Skeletal muscle cell (primary cell): ENCODE measurements at places on chromosomes 1 and 21.
A peak's percentile ranks its signal among the peaks of the same experiment; 100 is the strongest.

- no peak for DNase-seq
Observed at GRCh38 chr1:89608984-89609725, 23.8 kb upstream of the LRRC8C start.

- no peak for DNase-seq
Observed at GRCh38 chr1:86757272-86757984, 53.1 kb downstream of the SH3GLB1 start.

GRCh38 chr1:53644909-53645689 lies 93.9 kb downstream of the GLIS1 start:
- no peak for DNase-seq

- no peak for DNase-seq
Observed at GRCh38 chr1:235101558-235102258, 26.9 kb downstream of the TOMM20 start.

- no peak for DNase-seq
Observed at GRCh38 chr21:32483293-32483595, 70.7 kb downstream of the EVA1C start.

DNA sequence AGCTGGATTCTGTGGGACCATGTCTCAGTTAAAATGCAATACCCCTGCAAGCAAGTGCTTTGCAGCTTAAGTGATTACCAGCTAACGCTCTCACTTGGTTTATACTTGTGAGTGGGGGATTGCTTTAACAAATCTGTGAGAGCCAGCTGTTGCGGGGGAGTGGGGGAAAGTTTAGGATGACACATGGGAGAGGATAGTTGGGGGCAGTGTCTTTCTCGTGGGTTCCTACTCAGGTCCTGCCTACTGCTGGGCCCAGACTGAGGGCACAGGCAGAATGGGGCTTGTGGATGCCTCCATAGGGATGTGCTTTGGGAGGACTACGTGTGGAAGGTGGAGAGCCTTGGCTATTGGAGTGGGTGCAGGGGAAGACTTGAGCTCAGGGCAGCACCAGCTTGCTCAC lies 60.1 kb downstream of the ELK4 start:
- no peak for DNase-seq

GRCh38 chr1:152907686-152908601 lies at the start of gene IVL:
IVL (plus strand) TSS chr1:152908546; CDS start chr1:152909798, 1,252 bp downstream.
- DNase-seq, result peak; percentile 7

DNA sequence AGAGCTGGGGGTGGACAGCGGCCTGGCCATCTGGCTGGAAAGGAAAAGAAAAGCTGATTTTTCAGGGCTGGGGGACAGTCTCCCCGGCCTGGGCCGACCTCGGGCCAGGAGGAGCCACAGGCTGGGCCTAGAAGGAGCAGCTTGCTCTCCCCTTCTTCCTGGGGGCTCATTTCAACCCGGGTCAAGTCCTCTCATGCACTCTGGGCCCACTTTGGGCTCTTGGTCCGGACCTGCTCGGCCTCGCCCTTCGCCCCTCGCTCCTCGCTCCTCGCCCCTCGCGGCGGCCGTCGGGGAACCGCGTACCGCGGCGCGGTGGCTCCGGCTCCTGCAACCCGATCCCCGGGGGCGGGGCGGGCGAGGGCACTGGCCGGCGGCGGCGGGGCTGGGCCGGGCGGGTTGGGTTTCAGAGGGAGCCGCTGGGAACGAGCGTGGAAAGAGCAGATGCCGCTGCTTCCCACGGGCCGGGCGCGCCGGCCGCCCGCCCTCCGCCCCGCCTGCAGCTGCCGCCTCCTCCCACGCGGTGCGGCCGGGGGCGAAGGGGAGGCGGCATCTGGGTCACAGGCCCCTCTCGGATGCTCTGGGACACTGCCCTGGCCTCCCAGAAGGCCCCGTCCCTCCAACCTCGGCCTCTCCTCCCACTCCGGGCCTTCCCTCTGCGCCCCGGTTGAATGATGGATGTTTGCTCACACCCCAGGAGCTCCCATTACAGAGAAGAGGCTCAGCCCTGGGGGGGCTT lies 6.6 kb downstream of the HEYL start:
- DNase-seq, result no peak

- no peak for DNase-seq
Observed at GRCh38 chr1:68202239-68202832, 30.0 kb downstream of the WLS start.

- DNase-seq, result no peak
Observed at GRCh38 chr1:38444770-38445442, 398.3 kb upstream of the POU3F1 start.

- DNase-seq, result no peak
Observed at GRCh38 chr1:82258887-82259286, 458.2 kb downstream of the ADGRL2 start.

DNA sequence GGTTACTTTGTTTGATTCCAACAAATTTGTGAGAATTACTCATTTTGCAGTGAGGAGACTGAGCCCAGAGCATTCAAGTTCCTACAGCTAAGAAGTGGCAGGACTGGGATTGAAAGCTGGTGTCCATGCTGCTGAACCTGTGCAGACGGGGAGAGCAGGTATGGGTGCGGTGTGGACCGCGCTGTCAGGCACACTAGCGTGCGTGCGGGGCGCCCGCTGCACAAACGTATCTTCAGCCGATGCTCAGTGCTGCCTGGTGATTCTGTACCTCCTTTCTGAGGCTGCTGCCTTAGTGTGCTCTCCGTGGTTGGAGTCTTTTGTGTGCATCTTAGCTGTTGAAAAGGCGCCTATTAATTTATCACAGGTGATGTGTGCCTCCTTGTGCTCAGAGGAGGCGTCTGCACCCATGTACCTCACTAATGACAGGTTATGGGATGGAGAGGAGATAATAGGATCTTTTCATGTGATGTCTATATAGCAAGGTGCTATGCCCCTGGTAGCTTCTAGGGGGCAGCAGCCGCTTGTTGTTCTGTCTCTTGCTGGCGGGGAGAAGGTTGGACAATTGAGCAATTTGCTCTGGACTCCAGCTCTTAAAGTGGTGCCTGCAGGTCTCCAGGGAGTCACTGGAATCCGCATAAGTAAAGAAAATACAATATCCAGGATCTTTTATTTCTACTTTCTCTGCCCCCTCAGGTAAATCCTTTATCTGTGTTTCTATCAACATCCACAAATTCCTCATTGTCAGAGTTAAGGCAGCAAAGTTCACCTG lies 32.5 kb downstream of the PEX14 start:
- DNase-seq, result peak; percentile 70

GRCh38 chr1:228006034-228006785 lies 588 bp upstream of the WNT3A start:
- DNase-seq, result no peak

DNA sequence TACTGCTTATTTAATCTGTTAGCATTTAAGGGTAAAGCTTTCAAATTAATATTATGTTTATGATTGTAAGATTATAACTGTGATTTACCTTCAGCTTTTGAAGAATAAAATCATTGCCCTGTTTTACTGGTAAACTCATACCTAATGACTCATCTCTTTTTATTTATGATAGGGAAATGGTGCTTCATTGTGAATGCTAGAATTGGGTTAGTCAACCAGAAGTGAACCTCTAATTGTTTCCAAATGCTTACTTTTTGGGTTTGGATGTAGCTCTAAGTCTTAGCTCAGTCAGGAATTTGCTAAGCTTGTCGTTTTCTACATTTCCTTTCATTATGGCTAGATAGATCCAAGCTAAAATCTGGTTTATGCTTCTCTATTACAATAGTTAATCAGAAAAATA lies 59.4 kb downstream of the SLC30A7 start:
- DNase-seq, result peak; percentile 56

GRCh38 chr1:118136187-118136941 lies 48.7 kb downstream of the SPAG17 start:
- DNase-seq, result peak; percentile 83

- peak; percentile 49 for DNase-seq
Observed at GRCh38 chr1:75723989-75724471, 479 bp upstream of the ACADM start.

- DNase-seq, result no peak
Observed at GRCh38 chr1:173301507-173301906, 94.4 kb upstream of the TNFSF4 start.

- DNase-seq, result no peak
Observed at GRCh38 chr1:27332536-27333281, 9.1 kb upstream of the SYTL1 start.

- no peak for DNase-seq
Observed at GRCh38 chr1:202274611-202275010, 67.1 kb downstream of the UBE2T start.

DNA sequence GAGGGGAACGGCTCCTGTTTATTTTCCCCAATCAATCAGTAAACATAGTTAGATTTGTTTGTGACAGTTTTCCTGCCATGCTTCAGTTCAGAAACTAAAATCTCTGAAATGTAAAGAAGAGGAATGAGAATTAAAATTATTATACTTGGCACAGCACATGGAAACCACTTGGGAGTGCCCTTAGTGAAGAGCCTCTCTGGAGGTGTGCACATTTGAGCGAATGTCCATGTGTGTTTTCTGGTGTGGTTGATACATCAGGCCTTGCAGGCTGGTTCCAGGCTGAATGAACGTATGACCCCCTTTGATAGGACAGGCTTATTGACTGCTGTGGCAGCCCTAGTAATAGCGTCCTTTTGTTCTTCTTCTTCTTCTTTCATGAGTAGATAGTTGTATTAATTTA lies 27.1 kb downstream of the C4BPA start:
- no peak for DNase-seq
